ENCODE measurements at places on chromosomes 1 and 21.

GRCh38 chr1:15014516-15014915, 139.0 kb upstream of the TMEM51 start:
- no peak for DNase-seq

GRCh38 chr1:32072622-32073298, at the start of gene TMEM39B:
Gene TMEM39B, plus strand, starts transcription at chr1:32072939. Its CDS starts 109 bp downstream, at chr1:32073048.
- DNase-seq = peak; percentile 91

GRCh38 chr1:241695246-241696171, 43.4 kb downstream of the WDR64 start:
- DNase-seq = no peak

GRCh38 chr1:4657960-4658541, 3.6 kb downstream of the AJAP1 start:
- DNase-seq = no peak

DNA sequence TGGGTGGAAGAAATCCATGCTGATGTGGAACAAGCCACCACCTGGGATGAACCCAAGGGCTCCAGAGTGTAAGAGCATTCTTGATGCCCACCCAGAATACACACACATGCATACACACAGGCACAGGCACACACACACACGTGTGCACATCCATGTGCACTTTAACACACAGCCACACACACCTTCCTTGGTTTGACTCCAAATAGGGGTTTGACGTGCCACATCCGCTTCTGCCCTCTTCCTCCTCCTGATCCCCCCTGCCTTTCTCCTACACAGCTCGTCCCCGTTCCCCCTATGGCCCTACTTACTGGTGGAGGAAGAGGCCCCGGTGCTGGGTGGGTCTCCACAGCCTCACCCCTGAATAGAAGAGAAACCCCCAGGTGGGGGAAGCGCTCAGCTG, 16.0 kb downstream of the SPATA21 start:
- no peak for DNase-seq

GRCh38 chr21:16363518-16363917, 633.7 kb downstream of the USP25 start:
- DNase-seq = no peak

DNA sequence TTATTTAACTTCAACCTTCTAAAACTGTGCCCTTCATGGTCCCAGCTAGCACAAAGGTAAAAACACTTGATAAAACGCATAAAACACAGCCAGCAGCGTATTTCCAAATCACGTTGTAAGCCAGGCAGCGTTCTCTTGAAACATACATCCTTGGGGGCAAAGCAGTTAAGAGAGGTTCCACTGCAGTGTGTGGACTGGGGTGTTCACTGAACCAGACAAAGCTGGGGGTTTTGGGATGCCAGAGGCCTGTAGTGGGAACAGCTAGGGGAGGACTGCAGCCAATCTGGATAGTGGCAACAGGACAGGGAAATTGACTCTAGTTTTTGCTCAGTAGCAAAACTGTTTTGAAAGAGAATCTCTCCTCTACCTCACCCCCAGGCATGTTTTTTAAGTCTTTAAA, 21.5 kb upstream of the ATP5PO start:
- no peak for DNase-seq

- DNase-seq = no peak
Measured at GRCh38 chr1:245205396-245205795, 50.6 kb downstream of the KIF26B start.

DNA sequence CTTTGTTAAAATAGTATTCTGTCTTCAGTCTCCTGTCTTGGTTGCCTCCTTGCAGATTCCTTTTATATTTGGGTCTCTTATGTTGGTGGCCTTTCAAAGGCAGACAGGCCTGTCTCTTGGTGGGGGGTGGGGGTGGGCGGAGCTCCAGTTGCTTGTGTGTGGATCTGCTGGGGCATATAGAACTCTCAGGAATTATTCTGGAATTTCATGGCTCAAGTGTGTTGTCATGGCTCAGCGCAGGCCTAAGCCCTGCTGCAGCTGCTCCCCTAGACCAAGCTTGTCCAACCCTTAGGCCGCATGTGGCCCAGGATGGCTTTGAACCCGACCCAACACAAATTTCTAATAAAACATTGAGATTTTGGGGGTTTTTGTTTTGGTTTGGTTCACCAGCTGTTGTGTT, 8.0 kb downstream of the C1orf35 start:
- DNase-seq = no peak

DNA sequence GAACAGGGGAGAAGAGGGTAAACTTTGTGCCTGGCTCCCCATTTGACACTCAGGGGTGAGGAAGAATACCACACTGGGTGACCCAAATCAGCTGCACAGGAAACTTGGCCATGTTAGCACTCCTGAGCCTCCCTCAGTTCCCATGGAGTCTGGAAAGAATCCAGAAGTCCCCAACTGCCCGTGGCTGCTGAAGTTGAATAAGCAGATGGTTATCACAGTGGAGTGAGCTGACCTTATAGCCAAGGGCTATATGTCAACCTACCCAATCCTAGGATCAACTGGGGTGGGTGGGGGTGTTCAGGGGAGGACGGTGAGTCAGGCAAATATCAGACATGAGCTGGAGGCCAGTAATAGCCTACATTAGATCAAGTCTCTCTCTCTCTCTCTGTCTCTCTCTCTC, 20.4 kb downstream of the KCNH1 start:
- no peak for DNase-seq

DNA sequence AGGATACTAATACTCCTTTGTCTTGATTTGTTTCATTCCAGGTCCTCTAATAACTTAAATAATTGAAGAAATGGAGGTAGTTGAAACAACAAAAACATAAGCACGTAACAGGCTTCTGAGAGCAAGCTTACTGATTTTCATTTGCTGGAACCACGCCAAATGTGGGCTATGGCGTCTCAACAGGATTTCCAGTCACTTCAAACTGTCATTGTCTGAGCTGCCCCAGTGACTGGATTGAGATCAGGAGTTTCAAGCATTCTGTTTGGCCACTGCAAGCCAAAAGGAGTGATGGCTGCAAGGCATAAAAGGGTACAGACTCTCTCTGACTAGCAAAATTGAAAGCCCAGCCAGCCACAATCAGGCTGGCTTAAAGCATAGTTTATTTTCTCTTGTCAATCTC, 289.9 kb downstream of the DPYD start:
- DNase-seq = no peak

- DNase-seq = no peak
Measured at GRCh38 chr1:185860311-185860710, 126.1 kb downstream of the HMCN1 start.

DNA sequence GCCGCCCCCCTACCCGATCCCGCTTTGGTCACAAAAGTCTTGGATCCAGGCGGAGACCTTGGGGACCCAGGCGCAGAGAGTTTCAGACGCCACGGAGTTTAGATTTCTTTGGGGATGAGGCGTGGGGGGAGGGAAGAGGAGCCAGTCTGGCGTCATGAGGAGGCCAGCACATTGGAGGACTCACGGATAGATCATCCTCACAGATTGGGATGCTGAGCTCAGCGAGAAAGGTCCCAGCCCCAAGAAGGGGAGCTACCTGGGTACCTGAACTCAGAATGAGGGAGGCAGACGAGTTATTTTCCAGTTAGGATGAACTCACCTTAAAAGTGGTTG, 393 bp downstream of the ELAPOR1 start:
- no peak for DNase-seq

- DNase-seq = no peak
Measured at GRCh38 chr1:205739348-205740160, 10.4 kb downstream of the NUCKS1 start.

DNA sequence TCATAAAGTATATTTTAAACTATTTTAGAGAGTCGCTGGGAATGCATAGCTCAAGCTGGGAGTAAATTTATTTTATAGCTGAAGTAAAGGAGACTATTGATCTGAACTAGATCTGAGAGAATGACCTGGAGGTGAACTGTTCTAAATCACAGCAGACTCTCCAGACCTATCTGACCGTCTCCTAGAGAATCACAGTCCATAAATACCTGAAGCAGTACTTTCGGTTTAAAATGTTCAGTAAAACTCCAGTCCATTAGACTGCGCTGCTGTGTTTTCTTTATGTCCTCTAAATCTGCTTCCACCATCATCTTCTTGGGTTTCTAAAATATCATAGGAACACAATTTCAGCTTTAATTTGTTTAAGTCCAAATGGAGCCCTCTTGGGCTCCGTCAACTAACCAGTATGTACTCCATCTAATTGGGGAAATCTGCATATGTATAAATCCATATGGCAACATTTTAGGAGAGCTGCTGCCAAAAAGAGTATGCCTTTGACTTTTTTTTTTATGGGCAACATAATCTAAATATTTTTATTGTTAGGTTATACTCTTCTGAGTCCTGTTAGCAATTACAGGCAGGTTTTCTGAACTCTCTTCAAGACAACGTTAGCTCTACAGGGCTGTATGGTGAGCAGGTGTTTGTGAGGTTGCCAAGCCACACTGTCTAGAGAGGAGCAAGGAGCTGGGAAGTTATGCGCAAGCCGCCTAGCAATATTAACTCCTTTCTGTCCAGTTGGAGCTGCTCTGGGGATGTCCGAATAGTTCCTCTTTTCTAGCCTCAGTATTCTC, 111.2 kb downstream of the SPAG17 start:
- DNase-seq = no peak

DNA sequence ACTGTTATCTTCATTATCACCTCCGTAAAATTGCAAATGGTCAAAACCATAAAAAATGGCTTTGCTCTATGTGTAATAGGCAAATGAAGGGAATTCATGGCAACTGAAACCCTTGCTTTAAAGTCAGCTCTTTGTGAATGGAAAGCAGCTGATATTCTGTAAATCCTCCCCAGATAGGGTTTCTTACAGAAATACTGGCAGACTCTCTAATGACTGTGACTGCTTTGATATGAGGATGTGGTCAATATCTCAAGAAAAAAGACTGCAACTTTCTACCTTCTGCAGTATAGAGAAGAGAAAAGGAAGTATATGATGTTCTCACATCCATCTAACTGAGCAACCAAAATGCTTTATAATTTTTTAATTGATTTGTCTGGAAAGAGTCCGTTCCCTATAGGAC, 193.1 kb downstream of the ST6GALNAC3 start:
- no peak for DNase-seq

- no peak for DNase-seq
Measured at GRCh38 chr21:41247561-41248545, 68.7 kb upstream of the FAM3B start.

DNA sequence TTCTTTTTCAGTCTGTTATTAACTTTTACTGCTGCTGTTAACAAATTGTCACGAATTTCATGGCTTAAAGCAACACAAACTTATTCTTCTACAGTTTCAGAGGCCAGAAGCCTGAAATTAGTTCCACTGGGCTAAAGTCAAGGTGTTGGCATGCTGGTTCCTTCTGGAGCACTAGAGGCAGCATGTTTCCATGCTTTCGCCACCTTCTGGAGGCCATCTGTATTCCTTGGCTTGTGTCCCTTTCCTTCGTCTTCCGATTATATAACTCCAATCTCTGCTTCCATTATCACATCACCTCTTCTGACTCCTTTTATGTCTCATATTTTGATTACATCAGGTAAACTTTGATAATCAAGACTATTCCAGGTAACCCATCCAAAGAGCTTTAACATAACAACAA, 1742.1 kb downstream of the BRINP3 start:
- no peak for DNase-seq

GRCh38 chr1:47432071-47433036, 5.5 kb upstream of the FOXD2 start:
- peak; percentile 62 for DNase-seq

GRCh38 chr1:211332830-211333229, 6.2 kb downstream of the TRAF5 start:
- DNase-seq = no peak

GRCh38 chr1:204104331-204105130, 31.6 kb downstream of the SOX13 start:
- DNase-seq = no peak

DNA sequence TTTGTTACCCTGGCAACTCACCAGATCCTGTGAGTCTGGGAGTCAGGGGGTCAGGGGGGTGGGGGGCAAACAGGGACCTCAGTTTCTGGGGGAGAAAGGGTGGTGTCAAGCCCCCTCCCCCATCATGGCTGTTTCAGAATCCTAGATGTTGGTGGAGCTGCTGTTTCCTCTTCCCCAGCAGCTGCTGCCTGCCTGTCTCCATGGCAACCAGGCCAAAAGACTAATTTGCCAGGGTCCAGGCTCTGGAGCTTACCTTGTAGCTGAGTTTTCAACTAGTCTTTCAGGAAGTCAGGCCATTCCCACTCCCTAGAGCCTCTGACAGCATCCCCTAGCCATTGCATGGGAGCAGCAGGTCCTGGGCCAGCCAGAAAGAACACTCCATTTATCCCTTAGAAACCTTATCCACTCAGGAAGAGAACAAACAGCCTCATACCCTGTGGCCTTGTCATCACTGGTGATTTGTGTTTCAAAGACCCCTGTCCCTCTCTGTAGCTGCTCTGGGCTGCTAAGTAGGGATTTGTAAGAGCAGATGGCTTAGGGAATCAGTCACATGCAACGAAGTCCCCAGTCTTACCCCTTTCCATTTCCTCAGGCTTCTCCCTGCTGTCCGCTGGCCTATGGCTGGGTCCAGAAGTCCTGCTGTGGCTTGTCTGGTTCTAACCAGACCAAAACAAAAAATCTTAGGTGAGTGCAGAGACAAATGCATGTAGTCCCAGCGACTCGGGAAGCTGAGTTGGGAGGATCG, 21.5 kb upstream of the STMN1 start:
- DNase-seq = no peak

Data from activated CD8-positive, alpha-beta memory T cell treated with anti-CD3 and anti-CD28 coated beads, Interleukin-2, amount 50 U/mL, for 4 hours (primary cell).